Fibroblast of skin of back (primary cell): ENCODE measurements at places on chromosomes 13 and 19.

DNA sequence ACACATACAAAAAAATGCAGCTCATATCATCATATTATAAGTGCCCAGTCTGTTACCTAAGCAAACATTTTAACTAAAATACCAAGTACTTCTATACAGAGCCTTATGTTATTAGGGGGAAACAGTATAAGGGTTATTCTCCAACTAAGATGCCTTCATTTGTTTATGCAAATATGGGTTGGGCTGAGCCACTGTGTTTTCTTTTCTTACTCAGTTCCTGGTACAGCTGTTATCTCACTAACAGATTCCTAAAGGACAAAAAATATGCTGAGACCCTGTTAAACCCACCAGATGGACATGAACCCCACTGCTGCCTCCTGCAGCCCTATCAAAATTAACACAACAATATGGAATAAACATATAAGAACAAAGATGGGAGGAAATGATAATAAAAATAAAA is 34.5 kb upstream of the SMAD9 start:
- DNase-seq: no peak

- no peak for DNase-seq
Observed at GRCh38 chr13:23631311-23632047, 61.3 kb downstream of the TNFRSF19 start.

DNA sequence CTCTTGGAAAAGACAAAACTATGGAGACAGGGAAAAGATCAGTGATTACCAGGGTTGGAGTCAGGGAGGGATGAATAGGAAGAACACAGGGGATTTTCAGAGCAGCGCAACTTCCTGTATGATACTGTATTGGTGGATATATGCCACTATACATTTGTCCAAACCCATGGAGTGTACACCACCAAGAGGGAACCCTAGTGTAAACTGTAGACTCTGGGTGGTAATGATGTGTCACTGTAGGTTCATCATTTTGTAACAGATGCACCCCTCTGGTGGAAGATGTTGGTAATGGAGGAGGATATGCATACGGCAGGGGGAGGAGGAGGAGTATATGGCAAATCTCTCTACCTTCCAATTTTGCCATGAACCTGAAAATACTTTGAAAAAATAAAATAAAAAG is 68.1 kb downstream of the UFM1 start:
- peak; percentile 30 for DNase-seq

DNA sequence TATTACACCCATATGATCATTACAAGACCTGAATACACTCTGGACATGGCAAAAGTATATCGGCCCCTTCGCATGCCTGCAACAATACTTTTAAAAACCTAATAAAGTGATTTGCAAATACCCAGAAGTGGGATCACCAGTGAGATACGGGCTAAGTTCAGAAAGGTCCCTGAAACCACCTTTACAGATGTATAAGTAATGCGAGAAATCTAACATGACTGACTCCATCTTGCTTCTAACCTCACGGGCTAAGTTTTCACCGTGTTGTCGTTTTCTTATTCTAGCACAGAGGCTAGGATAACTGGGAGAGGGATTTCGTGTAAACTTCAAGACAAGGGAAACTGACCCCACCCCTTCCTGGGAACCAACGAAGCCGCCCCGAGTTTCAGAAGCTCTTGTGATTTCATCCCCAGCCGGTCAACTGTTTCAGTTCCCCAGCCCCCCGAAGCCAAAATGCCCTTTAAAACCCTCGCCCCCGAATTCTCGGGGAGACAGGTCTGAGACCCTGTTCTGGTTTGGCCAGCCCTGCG is 703 bp downstream of the NEK3 start:
- DNase-seq: peak; percentile 59

DNA sequence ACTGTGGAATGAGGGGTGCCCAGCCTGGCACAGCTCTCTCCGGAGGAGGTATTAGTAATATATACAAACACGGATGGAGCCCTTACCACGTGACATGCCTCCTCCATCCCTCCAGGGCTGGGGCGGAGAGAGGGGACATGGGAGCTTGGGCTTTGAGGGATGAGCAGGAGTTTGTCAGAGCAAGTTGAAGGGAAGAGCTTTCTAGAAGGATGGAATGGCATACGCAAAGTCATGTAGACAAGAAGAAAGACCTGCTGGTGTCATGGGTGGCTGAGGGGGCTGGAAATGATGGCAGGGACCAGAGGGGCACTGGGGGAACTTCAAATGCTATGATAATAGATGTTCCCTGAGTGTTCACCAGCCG is 2.6 kb downstream of the MPND start:
- no peak for DNase-seq

DNA sequence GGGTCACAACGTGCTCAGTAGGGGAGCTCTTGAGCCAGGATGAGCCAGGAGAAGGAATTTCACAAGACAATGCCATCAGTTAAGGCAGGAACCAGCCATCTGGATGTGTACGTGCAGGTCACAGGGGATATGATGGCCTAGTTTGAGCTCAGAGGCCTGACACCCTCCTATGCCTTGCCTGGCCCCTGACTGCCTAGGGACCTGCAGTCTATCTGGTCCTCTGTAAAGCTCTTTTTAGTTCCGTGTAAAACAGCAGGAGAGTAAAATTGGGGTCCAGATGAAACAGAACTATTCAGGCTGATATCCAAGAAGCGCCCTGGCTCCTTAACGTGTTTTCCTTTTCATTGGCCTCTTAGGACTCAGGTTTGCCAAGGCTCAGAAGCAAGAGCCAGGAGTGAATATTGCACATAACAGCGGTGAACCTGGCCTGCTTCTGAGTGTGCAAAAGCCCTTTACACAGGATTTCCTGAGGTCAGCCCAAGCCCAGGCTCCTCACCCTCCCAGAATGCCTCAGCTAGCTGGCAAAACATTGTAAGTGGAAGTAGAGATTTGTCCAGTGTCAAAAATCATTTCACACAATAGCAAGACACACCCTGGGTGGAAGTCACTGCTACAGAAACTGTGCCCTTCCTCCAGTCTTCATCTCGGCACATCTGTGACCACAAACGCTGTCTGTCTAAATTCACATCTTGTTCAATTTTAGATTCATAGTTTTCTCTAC is 777.2 kb downstream of the UQCRFS1 start:
- no peak for DNase-seq
